NCI-H2029 (cell line): ENCODE measurements at places on chromosomes 11 and 22.

DNA sequence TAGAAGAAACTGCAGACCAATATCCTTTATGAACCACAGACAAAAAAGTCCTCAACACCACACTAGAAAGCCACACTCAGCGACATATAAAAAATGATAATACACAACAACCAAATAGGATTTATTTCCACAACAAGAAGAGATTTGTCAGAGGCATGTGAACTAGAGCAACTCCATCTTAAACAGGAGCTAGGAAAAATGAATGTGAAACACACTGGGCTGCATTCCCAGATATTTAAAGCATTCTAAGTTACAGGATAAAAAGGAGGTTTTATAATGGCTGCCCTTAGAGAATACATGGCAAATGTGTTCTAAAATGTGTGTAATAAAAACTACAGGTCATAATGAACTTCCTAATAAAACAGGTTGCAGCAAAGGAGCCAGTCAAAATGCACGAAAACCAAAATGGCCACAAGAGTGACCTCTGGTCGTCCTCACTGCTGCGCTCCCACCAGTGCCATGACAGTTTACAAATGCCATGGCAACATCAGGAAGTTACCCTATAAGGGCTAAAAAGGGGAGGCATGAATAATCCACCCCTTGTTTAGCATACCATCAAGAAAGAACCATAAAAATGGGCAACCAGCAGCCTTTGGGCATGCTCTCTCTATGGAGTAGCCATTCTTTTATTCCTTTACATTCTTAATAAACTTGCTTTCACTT, 21.8 kb downstream of the XKR3 start:
- no peak for DNase-seq

DNA sequence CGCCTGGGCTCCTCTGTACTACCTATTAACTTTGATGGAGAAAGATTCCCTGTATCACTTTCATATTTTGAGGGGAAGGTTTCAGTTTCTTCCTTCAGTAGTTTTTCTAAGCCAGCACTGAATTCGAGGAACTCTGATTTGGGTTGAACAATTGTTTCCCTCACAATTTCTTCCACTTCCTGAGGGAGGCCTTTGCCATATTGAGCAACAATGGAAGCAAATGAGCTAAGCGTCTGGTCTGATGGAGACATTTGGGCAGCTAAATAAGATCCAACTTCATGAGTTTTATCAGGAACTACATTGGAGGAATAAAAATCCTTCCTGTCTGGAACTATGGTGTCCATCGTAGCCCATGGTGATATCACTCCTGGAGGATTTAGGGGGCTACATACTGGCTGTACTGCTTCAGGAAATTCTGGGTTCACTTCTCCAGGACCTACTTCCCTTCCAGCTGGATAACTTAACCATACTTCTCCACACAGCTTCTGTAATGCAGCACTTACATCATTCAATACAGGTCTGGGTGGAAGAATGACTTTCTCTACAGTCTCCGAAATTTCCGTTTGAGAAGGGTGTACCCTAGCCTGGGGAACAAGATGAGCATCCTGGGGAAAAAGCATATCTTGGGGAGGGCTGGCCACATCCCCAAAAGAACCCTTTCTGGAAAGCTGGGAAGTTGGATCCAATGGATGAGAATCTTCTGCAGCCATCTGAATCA, 38.9 kb upstream of the CCDC89 start:
- DNase-seq: no peak

- DNase-seq: no peak
Measured at GRCh38 chr11:91243630-91244029, 981.0 kb upstream of the FAT3 start.

DNA sequence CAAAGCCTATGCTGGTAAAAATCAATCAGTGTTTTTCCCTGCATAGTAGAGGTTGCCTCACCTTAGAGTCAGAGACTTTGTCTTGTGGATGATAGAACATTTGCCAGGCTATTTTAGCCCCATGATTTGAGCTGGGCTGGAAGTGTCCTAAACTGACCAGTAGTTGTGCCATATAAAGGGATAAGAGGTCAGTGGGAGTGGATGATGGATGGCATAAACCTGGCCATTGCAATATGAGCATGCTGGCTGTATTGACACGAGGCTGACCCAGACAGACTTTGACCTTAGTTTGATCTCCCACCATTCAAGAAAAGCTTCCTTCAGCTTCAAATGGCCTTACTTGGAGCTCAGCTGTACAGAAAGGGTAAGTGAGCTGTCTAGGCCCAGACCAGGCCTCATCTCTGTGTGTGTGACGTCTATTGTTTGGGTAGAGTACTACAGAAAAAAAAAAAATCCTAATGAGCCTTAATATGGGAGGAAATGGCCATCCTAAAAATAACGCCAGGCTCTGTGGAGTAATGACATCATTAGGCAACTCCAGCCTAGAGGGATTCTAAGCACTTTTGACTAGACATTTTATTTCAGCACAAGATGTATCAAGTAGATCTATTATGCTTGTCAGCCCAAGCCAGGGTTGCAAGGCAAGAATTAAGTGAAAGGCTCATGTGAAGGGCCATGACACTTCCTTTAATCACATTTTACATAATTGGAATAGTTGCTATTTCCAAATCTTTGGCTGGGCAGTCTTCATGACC, 51.3 kb upstream of the CADM1 start:
- DNase-seq: no peak

- no peak for DNase-seq
Measured at GRCh38 chr22:24592058-24592850, 619 bp downstream of the LRRC75B start.

DNA sequence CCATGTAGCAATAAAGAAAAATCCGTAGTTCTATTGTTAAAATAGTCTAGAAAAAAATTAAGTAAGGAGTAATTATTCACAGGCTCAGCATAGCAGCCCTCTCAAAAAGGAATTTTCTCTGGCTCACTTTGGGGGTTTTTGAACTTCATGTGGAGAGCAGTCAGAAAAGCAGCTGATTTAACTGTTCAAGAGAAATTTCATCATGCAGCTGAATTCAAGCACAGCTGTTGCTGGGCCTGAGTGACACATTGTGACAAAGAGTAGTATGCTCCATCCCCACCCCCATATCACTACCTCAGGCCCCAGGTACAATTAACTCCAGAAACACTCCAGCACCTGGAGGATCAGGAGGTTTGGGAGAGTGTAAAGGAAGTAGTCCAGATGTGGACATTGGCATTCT, 272.1 kb downstream of the FAM76B start:
- no peak for DNase-seq

DNA sequence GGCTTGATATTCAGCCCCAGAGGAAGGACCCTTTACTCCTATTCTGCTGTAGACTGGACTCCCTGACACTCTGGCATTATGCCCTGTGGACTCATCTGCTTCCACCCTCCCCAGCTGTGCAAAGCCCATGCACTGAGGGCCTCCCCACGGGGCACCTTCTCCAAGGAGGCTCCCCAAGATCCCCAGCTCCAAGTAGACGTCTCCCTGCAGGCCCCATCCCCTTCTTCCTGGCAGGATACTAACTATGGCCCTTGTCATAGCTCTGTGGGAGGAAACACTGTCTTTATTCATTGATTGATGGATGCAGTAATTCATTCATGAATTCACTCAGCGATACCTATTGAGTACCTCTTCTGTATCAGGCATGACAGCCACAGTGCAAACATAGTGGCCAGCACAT, 15.3 kb upstream of the APOL6 start:
- DNase-seq: no peak
